ENCODE measurements at places on chromosomes 1 and 21.

DNA sequence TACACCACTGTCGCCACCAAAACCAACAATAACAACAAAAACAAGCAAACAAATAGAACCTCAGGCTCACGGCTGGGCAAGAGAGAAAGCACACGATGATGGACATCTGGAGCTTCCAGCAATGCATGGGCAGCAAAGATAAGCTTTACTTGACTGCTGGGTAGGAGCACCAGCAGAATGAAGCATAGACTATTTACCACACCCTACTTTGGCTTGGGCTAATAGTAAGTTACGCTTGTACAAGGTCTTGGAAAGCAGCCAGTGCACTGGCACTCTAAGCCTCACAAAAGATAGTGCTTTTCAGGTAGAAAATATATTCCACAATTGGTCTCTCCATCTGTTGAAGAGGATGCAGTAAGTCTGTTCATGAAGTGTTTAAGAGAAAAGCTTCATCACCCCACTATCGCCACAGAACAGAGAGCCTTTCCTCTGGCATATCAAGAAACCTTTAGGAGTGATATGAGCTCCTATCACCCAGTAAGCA lies 13.6 kb downstream of the ADIPOR1 start:
- no peak for DNase-seq

DNA sequence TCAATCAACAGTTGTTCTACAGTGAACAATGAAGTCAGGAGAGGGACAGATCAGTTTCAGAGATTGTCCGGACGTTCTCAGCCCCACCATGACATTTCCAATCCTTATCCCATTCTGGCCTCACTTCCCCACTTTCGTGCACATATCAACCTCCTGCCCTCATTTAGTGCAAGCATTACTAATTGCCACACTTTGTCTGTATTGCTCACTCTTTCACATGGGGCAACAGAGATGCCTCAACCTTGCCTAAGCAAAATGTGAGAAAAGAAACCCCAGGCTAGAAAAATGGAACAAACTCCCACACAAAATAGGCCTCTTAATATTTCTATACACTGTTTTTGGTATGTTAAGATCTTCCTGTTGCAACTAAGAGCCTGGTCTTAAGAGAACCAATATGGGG lies 8.9 kb upstream of the RGS1 start:
- DNase-seq = no peak

- DNase-seq = no peak
These were observed 56.0 kb upstream of the POU3F1 start for GRCh38 chr1:38102636-38103035.

- no peak for DNase-seq
These were observed 40.6 kb upstream of the MARK1 start for GRCh38 chr1:220487297-220487820.

DNA sequence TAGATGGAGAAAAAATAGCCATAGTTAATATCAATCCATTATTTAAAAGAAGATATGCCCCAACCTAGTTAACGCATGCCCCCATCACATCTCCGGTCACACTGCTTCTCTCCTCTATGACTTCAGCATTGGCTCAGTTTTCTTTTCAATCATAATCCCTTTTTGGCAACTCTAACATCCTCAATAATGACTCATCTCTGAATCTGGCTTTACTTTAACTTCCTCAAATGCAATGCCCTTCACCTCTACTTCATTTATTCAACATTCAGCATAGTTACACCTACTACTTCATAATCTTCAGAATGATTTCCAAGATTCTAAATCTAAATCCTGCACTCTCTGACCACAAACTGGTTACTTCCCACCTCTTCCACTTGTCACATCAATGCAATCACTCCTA lies 417.3 kb downstream of the USH2A start:
- DNase-seq = no peak

DNA sequence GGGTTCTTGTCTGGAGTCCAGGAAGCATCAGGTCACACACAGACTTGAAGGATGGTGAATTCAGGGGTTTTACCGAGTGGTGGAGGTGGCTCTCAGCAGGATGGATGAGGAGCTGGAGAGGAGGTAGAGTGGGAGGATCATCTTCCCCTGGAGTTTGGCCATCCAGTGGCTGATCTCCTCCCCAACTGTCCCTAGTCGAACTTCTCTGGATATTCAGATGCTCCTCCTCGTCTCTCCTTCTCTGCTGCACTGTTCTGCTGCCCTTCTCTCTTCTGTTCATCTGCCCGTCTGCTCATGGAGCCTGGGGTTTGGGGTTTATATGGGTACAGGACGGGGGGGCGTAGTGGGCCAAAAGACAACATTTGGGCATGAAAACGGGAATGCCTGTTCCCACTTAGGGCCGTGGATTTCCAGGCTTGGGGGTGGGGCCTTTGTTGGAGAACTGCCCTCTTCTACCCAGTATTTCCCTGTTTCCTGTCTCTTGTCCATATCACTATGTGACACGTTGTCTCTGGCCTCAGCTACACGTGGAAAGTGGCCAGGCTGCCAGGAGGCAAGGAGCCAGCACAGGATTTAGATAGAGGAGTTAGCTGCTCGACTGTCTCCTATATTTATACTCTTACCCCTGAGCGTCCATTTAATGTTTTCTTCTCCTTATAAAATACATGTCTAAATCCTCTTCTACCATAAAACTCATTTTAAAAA lies 76.7 kb downstream of the SIPA1L2 start:
- no peak for DNase-seq

DNA sequence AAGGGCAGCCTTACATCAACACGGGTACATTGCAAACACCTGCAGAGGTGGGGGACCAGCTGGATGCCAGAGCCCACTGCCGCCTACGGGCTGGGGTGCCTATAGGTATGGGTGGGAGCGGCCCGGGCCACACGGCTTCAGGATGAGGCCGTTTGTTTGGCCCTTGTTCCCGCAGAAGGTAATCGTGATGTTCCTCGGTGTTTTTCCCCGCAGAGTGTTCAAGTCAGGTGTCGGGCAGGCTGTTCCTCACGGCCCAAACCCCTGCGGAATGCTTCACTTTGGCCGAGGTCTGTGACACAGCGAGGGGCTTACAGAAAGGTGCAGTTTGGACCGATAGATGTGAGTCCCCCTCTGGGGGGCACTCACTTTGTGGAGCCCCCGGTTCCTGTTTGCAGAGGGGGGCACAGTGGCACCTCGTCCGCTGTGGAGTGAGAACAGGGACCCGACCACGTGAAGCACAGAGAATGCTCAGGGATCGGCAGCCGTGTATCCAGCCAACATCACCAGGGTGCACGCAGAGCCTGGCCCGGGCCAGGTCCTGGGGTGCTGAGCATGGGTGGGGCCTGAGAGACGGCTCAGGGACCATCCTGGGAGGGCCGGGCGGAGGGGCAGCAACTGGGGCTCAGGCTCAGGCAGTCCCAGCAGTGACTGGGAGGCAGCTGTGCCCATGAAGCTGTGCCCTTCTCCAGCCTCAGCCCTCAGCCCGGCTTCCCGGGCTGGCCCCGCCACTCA lies 453 bp upstream of the TTLL10 start:
- no peak for DNase-seq

DNA sequence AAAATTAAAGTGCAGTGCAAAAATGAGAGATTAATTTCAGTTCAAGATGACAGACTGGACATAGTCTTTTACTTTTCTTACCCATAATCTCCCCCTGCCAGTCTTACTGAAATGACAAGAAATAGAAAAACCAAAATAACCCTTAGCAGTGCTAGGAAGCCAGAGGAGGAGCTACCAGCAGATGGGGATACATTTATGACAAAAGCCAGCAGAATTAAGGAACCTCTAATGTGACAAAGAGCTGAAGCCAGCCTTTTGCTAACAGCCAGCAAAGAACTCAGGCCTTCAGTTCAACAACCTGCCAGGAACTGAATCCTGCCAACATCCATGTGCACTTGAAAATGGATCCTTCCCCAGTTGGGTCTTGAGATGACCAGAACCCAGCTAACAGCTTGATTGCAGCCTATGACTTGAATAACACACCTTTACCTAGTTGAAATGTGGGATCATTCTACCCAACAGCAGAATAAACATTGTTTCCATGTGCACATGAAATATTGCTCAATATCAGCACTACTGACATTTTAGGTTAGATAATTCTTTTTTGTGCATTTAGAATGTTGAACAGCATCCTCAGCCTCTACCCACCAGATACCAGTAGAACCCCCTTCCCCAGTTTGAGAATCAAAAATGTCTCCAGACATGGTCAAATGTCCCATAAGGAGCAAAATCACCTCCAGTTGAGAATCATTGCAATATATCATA lies 7.9 kb upstream of the TRAF5 start:
- DNase-seq = no peak

GRCh38 chr1:201648066-201648906 lies 109.4 kb downstream of the NAV1 start:
- no peak for DNase-seq

GRCh38 chr1:22030473-22030872 lies 22.0 kb upstream of the CDC42 start:
- DNase-seq = no peak

- no peak for DNase-seq
These were observed 105.4 kb upstream of the PDC start for GRCh38 chr1:186566140-186566855.

DNA sequence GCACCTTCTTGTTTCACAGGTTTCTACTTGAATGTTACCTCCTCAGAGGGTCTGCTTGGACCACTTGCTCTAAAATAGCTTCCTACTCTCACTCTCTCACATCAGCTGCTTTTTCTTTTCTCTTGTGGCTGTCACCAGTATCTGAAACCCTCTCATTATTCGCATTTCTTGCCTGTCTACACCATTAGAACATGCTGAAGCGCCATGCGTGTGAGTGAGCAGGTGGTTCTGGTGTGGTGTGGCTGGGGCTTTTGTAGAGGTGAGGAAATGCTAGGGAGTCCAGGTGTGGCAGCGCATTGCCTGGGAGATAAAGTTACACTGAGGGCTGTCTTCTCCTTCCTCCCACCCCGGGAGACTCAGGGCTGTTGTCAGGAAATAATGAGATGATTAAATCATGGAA lies 4.1 kb downstream of the ZNF362 start:
- DNase-seq = no peak

DNA sequence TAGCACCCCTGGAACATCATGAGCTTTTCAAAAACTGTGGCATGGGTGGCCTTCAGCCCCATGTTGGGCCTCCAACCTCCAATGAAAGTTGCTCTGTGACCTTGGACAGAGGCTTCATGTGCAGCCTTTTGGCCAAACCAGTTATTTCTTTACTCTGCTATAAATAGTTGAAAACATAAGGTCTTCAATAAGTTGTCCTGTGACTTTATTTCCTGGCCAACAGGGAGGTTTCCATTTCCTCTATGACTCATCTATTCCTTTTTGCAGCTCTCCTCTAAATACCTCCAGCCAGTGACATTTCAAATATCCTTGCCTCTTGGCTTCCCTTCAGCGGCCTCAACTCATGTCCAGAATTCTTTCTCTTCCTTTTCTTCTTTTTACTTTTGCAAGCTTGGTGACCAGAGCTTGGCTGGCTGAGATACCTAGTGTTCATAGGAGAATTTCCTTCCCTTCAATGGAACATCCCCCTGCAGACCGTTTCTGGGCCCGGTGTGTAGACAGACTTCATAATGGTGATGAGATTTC lies 22.7 kb upstream of the TRIM67 start:
- no peak for DNase-seq

DNA sequence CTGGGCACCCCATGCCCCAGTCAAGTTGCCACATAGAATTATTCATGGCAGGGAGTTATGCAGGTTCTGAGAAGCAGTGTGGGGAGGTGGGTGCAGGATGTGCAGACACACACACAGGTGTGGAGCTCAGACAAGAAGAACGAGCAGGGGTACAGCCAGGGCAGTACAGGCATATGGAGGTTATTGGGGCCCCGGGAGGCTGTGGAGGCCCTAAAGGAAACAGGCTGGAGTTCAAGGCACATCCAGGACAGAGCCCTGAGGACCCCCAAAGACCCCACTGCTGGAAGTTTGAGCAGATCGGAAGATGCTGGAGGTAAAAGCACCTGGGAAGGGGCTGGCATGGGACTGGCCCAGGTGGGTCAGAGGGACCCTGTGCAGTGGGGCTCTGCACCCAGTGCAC lies 171.3 kb downstream of the PSMG1 start:
- no peak for DNase-seq

- DNase-seq = no peak
These were observed 129.2 kb upstream of the PROX1 start for GRCh38 chr1:213858581-213858980.

GRCh38 chr1:219324629-219325367 lies 151.1 kb downstream of the LYPLAL1 start:
- no peak for DNase-seq

DNA sequence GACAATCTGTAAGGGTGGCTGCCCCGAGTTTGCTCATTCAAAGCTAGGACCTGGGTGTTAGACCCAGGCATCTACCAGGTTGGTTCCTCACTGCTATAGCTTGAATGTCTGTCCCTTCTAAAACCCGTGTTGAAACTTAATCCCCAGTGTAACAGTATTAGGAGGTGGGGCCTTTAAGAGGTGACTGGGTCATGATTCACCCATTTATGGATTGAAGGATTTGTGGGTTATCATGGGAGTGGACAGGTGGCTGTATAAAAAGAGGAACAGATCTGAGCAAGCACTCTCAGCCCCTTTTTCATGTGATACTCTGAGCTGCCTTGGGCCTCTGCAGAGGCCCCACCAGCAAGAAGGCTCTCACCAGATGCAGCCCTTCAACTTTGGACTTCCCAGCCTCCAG lies 29.4 kb downstream of the PSMG1 start:
- DNase-seq = no peak

DNA sequence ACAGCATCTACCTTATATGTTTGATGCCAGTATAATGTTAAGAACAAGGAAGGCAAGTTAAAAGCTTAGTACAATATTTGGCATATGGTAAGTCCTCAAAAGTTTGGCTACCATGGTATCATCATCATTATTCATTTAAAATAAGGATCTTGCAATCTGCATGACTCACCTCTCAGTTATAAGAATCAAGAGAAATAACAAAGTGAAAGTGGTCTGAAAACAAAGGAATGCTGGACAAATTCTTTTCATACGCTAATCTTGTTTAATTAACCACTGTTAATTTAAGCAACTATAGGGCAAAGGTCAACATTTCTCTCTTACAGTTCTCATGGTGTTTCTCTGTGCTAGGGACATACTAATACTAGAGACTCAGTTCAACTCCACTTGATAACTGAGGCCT lies 13.0 kb upstream of the CLDN19 start:
- no peak for DNase-seq
